ENCODE measurements at places on chromosomes 6 and 20. TPM values are rescaled to one million over a fixed set of nuclear protein-coding genes. Genes with fewer than 3 reads are reported as not detected.

GRCh38 chr6:100657678-100658330, 193.1 kb upstream of the SIM1 start:
- H3K4me1 ChIP-seq, result no peaks in the 10 kb centered on the region
- no peak overlapping the region for H3K4me3 ChIP-seq
- no peak for DNase-seq
- no peak overlapping the region for H3K27ac ChIP-seq
- no peaks in the 10 kb centered on the region for H3K36me3 ChIP-seq

DNA sequence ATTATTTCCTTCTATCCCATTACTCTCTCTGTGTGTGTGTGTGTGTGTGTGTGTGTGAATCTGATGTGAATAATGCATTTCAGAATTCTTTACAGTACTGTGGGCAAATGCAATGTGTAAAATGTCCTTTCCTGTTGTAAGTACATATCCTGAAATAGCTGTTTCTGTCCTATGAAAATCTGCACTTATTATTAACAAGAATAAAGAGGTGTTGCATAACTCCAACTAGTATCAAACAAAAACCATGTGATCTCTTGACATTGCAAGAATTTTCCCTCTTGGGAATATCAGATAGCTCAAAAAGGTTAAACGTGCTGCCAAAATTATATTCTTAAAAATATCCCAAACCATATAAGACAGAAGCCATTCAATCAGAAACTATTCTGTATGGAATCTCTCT, 52.0 kb downstream of the LGSN start:
- H3K4me3 ChIP-seq, result no peak overlapping the region
- no peaks in the 10 kb centered on the region for H3K27me3 ChIP-seq
- no peaks in the 10 kb centered on the region for H3K4me1 ChIP-seq
- H3K36me3 ChIP-seq, result no peaks in the 10 kb centered on the region

Gene PPIL1
- total RNA-seq, result 4.5 TPM

- H3K4me1 ChIP-seq, result no peaks in the 10 kb centered on the region
- no peaks in the 10 kb centered on the region for H3K36me3 ChIP-seq
- no peaks in the 10 kb centered on the region for H3K27me3 ChIP-seq
- no peak overlapping the region for H3K27ac ChIP-seq
Measured at GRCh38 chr20:61271312-61272231, 19.5 kb downstream of the CDH4 start.

Measured in breast epithelium (tissue), 4 donors.